Effector memory CD8-positive, alpha-beta T cell (primary cell): ENCODE measurements at places on chromosomes 7 and 10.

DNA sequence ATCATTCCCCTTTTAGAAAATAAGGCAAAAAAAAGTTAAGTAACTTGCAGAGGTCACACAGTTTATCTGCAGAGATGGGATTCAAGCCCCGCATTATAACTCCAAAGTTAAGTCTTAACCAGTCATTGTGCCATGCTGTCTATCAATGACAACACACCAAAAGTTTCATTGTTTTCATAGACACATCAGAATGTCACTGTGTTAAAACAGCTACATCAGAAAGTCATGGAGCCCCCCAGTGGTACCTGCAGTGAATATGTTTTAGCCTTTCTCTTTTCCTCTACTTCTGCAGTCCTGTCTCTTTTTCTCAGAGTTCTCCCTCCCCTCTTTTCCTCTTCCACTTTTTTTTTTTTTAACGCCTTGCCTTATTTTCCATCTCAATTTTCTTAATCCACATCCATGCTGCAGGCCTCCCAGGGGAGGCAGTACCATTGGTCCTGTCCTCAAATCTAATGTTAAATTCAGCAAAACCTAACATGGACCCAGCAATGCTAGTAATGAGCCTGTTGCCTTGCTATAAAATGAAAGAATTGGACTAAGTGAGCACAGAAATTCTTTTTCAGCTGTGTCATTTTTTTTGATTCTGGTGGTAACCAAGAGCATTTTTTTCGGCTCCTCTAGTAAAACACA is 3.8 kb upstream of the NRCAM start:
- no peak for DNase-seq

GRCh38 chr10:89134963-89135362 is 72.2 kb downstream of the CH25H start:
- DNase-seq: no peak

DNA sequence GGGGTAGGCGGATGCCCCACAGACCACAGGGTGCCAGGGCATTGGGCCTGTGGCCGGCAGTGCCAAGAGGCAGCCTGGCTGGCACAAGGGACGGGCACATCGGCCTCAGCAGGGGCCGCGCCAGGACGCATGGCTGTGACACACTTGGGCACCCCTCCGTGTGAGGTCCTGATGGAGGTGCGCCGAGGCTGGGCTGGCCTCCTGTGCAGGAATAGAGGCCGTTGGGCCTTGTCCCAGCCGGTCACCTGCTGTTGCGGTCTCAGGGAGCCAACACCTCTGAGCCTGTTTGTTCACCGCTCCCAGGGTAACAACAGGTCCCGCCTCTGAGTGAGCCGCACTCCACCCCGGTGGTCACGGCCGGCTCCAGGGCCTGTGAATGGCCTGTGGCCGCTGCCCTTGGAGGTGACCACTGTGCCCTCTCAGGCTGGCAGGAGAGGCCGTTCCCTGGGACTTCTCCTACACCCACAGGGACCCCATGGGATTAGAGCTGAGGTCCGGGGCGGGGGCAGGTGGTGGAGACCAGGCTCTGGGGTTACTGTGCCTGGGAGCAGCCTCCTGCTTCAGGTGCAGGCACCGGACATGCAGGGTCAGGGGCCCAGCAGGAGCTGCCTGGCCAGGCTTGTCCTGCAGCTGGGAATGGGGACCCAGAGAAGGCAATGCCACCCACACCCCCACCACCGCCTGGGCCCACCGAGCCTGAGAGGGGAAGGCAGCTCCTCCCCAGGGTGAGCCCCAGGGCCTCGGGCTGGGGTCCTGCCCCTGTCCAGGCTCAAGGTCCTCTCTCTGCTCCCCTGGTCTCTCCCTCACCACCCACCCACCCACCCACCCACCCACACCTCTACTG is 12.0 kb downstream of the PWWP2B start:
- no peak for DNase-seq

DNA sequence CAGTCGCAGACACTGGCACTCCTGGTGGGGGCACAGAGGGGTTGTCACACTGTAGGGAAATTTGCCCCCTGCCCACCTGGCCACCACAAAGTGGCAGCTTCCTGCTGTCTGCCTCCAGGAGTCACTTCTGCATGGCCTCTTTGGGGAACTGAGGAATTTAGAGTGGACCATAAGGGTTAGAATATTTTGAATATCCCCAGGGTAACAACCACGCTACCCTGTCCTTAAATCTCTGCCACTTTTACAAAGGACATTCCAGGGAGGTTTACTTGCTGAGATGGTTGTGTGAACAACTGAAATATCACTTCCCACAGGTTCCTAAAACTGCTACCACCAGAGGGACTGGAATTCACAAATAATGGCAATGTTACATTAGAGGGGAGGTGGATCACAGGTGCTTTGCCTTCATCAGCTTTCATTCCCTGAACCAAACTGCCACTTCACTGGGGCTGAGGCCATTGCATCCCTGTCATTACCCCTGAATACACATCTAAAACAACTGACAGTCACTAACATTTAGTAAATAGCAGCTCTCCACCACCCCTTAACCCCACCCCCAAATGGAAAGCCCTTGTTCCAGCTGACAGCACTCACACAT is 88.1 kb upstream of the IFRD1 start:
- no peak for DNase-seq

DNA sequence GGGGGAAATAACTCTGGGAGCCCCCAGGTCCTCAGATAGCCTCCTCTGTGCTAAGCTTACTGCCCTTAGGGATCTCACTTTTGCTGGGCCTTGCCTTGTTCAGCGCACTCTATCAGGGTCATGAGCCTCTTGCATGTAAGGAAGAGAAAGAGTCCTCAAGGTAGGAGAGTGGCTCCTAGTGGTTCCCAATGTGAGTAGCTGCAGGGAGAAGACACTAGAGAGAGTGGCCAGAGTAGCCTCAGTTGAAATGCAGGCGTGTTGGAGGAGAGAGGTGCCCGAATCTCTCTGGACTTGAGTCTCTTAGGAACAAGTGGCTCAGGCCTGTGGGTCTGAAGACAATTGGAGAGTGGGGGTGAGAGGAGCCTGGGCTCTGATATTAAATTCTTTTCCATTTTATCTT is 94.3 kb upstream of the SORCS3 start:
- DNase-seq: no peak

DNA sequence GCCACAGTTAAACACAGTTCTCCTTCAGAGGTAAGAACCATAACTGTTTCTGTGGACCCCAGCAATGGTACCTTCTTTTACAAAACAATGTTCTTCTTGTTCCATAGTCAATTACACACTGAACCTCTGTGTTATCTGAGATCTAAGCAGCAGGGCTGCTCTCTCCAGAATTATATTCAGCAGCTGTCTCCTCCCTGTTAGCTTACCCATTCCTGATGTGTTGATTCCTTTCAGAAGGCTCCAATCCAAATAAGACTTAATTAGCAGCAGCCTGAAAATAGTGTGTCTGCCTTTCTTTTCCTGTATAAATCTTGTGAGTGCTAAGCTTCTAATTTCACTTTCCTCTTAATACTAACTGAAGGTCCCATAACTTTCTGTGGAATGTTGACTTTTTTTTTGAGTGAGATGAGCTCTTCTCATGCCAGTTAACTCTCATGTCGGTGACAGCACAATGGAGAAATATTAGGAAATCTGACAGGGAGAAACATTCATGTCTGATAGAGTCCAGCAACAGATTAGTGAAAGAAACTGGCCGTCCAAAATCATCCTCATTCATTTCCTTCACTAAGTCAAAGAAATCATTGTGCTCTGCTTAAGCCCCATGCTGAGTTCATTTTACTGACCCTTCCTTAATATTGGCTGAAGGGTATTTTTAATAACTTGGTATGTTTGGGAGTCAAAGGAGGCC is 226.5 kb downstream of the PRKG1 start:
- DNase-seq: no peak

- DNase-seq: no peak
Measured at GRCh38 chr7:110775046-110775445, 315.9 kb upstream of the LRRN3 start.

- no peak for DNase-seq
Measured at GRCh38 chr10:79022565-79023230, 46.1 kb upstream of the ZMIZ1 start.

GRCh38 chr7:118627467-118627866 is 403.0 kb downstream of the ANKRD7 start:
- DNase-seq: no peak

DNA sequence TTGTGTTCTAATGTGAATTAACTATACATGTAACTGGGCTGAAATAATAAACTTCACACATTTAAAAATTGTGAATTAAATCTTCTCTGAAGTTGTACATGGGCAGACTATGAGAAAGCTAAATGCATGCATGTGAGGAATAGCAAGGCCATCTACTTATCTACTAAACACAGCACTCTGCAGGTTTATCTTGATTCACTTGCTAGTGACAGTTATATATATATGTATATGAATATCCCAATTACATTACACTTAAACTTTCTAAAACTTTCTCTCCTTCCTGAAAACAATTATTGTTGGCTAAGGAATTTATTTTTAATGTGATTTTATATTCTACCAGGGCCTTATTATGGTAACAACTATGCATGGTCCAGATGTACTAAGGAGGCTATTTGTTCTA is 5.1 kb upstream of the SP4 start:
- DNase-seq: no peak

GRCh38 chr7:106757846-106758245 is 96.9 kb upstream of the CCDC71L start:
- no peak for DNase-seq

- DNase-seq: no peak
Measured at GRCh38 chr7:81534996-81535395, 234.9 kb downstream of the HGF start.

GRCh38 chr10:131174651-131175540 is 136.6 kb downstream of the TCERG1L start:
- DNase-seq: no peak

DNA sequence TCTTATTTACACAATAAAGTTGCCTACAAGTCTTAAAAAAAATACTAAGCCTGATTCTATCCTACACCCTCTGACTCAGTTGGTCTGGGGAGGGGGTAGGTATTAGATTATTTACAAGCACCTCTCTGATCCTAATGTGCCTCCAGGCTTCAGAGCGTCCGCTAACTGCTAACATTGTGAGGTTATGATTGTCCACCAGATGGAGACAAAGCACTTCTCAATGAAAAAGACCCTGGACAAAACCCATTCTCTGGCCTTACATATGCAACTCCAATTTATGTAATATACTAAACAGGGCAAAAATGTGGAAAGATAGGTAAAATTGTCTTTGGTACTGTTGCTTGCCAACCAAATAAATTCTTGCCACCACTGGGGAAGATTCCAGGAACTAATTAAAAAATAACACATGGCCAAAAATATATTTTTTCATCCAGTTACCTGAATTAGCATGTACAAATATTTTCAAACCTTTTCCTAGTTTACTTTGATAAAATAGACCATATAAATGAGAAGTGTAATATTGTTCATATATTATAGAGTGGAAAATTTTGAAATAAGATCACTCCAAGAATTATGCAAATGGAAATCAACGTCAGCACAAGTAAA is 92.4 kb downstream of the KIF20B start:
- peak; percentile 49 for DNase-seq

DNA sequence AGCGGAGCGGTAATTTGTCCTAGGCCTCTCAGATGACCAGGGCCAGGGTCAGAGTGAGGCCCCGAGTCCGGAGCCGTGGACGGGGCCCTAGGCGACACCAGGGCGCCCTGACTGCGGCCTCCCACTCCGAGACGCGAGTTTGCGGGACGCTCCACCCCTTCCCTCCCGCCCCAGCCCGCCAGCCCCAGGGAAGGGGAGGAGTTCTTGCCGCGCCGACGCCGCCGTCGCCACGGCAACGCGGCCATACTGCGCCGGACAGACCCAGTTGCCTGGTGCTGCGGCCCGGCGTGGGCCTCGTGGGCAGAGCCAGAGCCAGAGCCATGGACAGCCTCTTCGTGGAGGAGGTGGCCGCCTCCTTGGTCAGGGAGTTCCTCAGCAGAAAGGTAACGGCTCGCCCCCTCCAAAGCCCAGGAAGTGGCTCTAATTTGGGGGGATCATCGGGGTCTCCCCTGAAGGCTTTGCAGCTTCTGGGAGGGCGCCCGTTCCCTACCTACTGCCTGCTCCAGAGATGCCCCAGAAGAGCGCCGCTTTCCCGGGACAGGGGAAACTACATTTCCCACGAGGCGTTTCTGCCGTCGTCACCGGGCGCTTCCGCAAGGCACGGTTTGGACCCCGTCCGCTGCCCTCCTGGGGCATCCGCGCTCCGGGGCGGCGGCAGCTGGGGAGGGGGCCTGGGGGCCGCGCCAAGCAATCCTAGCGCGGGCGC is at the start of gene MINDY4:
TSS of gene MINDY4 (plus strand) at position 244 of the 706 bp plus-strand sequence. CDS start at position 321, 77 bp downstream.
- DNase-seq: peak; percentile 52

DNA sequence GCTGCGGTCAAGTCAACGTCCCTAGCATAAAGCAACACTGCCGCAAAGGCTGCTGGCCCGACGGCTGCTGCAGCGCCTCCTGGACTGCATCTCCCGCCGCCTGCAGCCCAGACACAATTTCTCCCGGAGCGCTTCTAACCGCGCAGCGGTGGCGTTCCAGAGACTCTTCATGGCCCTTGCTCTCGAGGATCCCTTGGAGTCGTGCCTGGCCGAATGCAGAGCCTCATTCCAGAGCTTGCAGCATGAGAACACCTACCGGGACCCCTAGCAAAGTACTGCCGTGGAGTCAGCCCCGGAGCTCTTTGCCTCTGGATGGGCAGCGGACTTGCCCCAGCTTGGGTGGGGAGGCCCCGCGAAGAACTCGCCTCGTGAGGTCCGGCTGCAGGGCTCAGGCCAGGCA is 79.7 kb upstream of the ZNF32 start:
- DNase-seq: no peak

- no peak for DNase-seq
Measured at GRCh38 chr7:134502463-134503371, 24.6 kb upstream of the AKR1B10 start.

DNA sequence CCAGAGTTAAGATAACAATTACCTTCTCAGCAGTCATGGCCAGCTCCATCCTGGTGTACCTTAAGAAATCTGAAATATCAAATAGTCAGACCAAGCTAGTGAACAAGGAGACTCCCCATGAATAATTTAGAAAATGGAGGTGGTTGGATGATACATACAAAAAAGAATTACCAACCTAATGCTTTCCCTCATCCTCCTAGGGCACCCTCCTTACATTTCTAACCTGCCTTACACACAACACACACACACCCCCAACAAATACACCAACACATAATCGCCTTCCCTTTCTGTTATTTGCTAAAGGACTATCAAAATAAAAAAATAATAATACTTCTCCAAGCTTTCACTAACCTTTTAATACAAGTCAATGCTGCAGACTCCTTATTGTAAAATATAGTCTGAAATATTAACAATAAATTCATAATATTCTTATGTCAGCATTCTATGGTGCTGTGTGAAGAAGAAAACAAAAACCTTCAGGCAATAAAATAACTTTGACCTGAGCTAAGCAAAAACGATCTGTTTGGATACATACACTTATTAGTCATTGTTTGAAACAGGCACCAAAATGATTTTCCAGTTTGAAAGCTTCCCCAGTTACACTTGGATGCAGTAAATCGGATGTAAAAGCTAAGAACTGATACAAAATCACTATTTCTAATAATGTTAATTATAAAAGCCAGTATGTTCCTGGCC is 3.4 kb downstream of the TWIST1 start:
- DNase-seq: no peak

DNA sequence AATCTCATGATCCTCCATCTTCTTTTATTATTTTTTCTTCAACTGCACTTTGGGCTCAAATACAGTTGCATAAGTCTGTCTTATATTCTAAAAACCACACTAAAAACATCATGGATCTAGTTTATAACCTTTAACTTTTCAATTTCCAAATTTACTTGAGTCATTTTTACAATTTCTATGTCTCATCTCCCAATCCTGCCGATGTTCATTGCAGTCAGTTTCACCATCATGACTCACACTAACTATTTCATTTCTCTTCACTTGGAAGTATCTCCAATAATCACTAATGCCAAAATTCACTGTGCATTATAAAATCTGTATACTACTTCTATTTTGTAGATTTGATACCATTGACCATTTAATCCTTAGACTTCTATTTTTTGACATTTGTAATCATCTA is 806.9 kb upstream of the SORCS1 start:
- DNase-seq: no peak

GRCh38 chr10:72239409-72239808 is 23.3 kb upstream of the ASCC1 start:
- DNase-seq: no peak
